Pancreas (tissue), 10 donors: ENCODE measurements at places on chromosomes 6 and 20. TPM values are rescaled to one million over a fixed set of nuclear protein-coding genes. Genes with fewer than 3 reads are reported as not detected.

Gene PBOV1
- polyA plus RNA-seq, result not detected

Gene OOEP
- 0.73 TPM for polyA plus RNA-seq

Gene OPRL1
- polyA plus RNA-seq, result 0.49 TPM

Gene ZSCAN9
- polyA plus RNA-seq, result 7.9 TPM

Gene FAM83C
- polyA plus RNA-seq, result not detected

Gene SEL1L2
- not detected for polyA plus RNA-seq

Gene TRIM39
- polyA plus RNA-seq, result 12.5 TPM

Gene STMND1
- 2.2 TPM for polyA plus RNA-seq

Gene OTOR
- polyA plus RNA-seq, result not detected

Gene SCGN
- polyA plus RNA-seq, result 32.3 TPM

Gene TSBP1
- polyA plus RNA-seq, result not detected

Gene SPATS1
- polyA plus RNA-seq, result not detected

Gene FAM184A
- polyA plus RNA-seq, result 3.6 TPM

Gene OVOL2
- polyA plus RNA-seq, result 6.6 TPM

Gene MKKS
- 15.3 TPM for polyA plus RNA-seq

Gene EGFL8
- polyA plus RNA-seq, result 23.1 TPM

Gene CTAGE9
- polyA plus RNA-seq, result not detected

Gene C6orf15
- not detected for polyA plus RNA-seq

Gene ABHD16B
- polyA plus RNA-seq, result 0.12 TPM

Gene NRN1
- 3.4 TPM for polyA plus RNA-seq

Gene CEP250
- 16.2 TPM for polyA plus RNA-seq

Gene SLA2
- 0.33 TPM for polyA plus RNA-seq

Gene UST
- polyA plus RNA-seq, result 3.7 TPM

Gene PANK2
- polyA plus RNA-seq, result 14.6 TPM

Gene RAET1E
- not detected for polyA plus RNA-seq

Gene PRDM13
- polyA plus RNA-seq, result not detected

Gene LY6G6D
- polyA plus RNA-seq, result not detected

Gene TREML1
- polyA plus RNA-seq, result 0.19 TPM

Gene SPTLC3
- 1.5 TPM for polyA plus RNA-seq

Gene LHFPL5
- 3.3 TPM for polyA plus RNA-seq

Gene DAAM2
- polyA plus RNA-seq, result 4.6 TPM

Gene PPIL4
- 9.1 TPM for polyA plus RNA-seq

Gene KIAA0408
- polyA plus RNA-seq, result 1.3 TPM

Gene ATP9A
- 5.8 TPM for polyA plus RNA-seq

Gene HIVEP2
- polyA plus RNA-seq, result 3.8 TPM

Gene DPM1
- polyA plus RNA-seq, result 34.8 TPM

Gene ARMC12
- polyA plus RNA-seq, result 2.2 TPM

Gene ERVFRD-1
- 0.07 TPM for polyA plus RNA-seq

Gene SNX21
- polyA plus RNA-seq, result 11.3 TPM

Gene KCNK5
- 20.5 TPM for polyA plus RNA-seq

Gene ECT2L
- 0.05 TPM for polyA plus RNA-seq

Gene SGK2
- polyA plus RNA-seq, result 12.6 TPM
